Pancreas (tissue), 10 donors: ENCODE measurements at places on chromosomes 12 and 14.
A peak's percentile ranks its signal among the peaks of the same experiment; 100 is the strongest.

DNA sequence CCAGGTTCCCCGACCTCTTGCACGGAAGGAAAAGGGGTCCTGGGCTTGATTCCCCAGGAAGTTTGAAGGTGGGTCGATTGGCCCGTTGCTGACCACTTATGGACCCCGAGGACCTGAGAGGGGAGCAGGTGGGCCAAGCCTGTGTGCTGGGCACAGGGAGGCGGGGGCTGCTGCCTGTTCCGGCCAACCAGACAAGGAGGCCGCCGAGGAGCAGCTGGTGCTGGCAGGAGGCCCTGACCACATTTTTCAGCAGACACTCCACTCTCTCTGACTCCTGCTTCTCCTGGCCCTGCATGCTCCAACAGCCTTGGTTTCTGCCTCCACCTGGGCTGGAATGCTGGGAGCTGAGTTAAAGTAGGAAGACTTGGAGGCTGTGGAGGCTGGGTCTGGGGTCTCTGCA, 42.8 kb downstream of the NOS1 start:
- no peak overlapping the region for H3K27ac ChIP-seq
- H3K36me3 ChIP-seq: no peaks in the 10 kb centered on the region
- H3K27me3 ChIP-seq: no peaks in the 10 kb centered on the region
- no peak for DNase-seq

DNA sequence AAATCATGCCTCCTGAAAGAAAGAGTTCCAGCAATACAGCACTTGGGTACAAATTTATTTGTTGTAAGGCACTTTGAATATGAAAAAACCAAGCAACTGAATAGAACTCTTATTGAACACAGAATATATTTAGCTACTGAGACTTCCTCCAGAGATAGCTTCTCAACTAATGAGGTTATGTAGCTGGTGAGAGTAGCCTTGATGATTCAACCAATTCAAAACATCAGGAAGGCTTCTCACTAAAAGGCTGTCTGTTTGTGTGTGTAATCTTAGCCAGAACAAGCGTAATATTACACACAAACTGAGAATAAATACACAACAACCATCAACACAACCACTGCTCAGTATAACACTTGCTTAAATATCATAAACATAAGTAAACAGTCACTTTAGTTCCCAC, 20.4 kb downstream of the EIF2B2 start:
- no peak overlapping the region for H3K4me3 ChIP-seq
- no peak overlapping the region for H3K27ac ChIP-seq
- peaks cover 14% of the 10 kb centered on the region for H3K4me1 ChIP-seq
- H3K27me3 ChIP-seq: no peaks in the 10 kb centered on the region

DNA sequence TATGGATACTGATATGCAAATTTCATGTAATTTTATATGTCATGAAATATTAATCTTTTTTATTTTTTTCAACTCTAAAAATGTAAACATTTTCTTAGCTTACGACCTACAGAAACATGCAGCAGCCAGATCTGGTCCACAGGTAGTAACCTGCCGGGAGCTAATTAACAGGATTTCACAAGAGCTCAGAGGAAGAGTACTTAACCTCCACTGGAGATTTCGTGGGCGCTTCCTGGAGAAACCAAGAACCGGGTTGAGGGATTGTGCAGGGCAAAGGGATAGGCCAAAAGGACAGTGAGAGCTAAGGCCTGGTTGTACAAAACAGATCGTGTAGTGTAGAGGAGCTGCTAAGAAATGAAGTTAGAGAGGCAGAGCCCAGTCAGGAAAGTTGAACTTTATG, 315.7 kb downstream of the PAWR start:
- H3K27ac ChIP-seq: no peak overlapping the region
- H3K36me3 ChIP-seq: no peaks in the 10 kb centered on the region
- H3K4me1 ChIP-seq: no peaks in the 10 kb centered on the region
- no peak overlapping the region for H3K4me3 ChIP-seq
- DNase-seq: no peak
- no peaks in the 10 kb centered on the region for H3K27me3 ChIP-seq

GRCh38 chr14:60327447-60328331, 78.7 kb downstream of the PPM1A start:
- no peaks in the 10 kb centered on the region for H3K36me3 ChIP-seq
- H3K27me3 ChIP-seq: no peaks in the 10 kb centered on the region
- H3K27ac ChIP-seq: peak overlapping the region; percentile 63
- peak; percentile 69 for DNase-seq

- no peak for DNase-seq
- H3K27me3 ChIP-seq: no peaks in the 10 kb centered on the region
- peak overlapping the region; percentile 89 for H3K27ac ChIP-seq
- H3K4me3 ChIP-seq: peak overlapping the region; percentile 64
- H3K4me1 ChIP-seq: peaks cover 20% of the 10 kb centered on the region
These were observed 505 bp upstream of the HEBP1 start for GRCh38 chr12:13000616-13000924.

GRCh38 chr14:33642080-33642479, 308.8 kb downstream of the EGLN3 start:
- no peak overlapping the region for H3K27ac ChIP-seq
- H3K4me3 ChIP-seq: no peak overlapping the region
- no peak for DNase-seq
- no peaks in the 10 kb centered on the region for H3K4me1 ChIP-seq
